Non-pigmented ciliary epithelial cell (primary cell): ENCODE measurements at places on chromosomes 2 and 18.
A peak's percentile ranks its signal among the peaks of the same experiment; 100 is the strongest.

- DNase-seq = no peak
Measured at GRCh38 chr18:64380117-64380516, 231.2 kb upstream of the LINC00305 start.

GRCh38 chr2:1553671-1554295, 140.5 kb downstream of the TPO start:
- DNase-seq = peak; percentile 46

GRCh38 chr2:182933629-182934028, 67.2 kb upstream of the FRZB start:
- DNase-seq = no peak

- no peak for DNase-seq
Measured at GRCh38 chr2:27271631-27272340, 3.4 kb upstream of the DNAJC5G start.

GRCh38 chr2:200306196-200306930, at the start of gene SPATS2L:
Gene SPATS2L, plus strand, starts transcription at chr2:200306693. Its CDS starts 82,552 bp downstream, at chr2:200389245.
- no peak for DNase-seq

DNA sequence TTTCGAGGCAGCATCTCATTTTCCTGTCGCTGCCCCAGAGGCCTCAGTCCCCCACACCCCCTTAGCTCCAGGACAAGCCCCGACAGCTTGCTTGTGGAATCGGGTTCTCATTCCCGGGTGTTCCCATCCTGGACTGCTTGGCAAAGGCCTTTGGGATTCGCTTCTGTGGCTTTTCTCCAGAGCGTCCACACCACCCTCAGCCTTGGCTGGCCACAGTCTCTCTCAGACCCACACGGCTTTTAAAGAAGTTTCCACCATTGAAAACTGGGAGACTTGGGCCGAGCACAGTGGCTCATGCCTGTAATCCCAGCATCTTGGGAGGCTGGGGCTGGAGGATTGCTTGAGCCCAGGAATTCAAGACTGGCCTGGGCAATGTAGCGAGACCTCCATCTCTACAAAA, 2.7 kb downstream of the ESPNL start:
- no peak for DNase-seq

DNA sequence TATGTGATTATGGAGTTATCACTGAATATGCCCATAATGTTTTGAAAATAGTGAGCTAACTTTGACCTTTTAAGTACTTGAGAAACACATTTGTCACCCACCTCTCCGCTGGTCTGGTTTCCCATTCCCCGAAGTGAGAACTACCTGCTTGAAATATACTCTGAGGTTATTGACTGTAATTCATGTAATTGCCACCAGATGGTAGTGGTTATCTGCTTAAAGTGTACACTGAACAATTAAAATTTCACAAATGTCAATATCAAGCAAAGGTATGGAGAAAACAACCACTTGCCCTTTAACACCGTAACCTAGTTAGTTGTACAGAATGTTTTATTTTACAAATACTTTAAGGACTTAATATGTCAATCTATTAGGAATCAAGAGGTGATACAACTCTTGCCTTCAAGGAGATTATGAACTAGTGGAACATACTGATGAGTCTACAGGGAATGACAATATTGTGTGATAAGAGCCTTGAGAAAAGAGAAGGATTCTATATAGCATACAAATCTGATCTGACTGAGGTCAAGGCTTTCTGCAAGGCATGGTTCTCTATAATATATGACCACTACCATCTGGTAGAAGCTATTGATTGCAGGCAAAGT, 316.8 kb upstream of the KCNH7 start:
- no peak for DNase-seq

GRCh38 chr2:173226899-173227698, 127.6 kb upstream of the CDCA7 start:
- no peak for DNase-seq

- no peak for DNase-seq
Measured at GRCh38 chr18:50895350-50896045, 16.6 kb downstream of the ME2 start.

DNA sequence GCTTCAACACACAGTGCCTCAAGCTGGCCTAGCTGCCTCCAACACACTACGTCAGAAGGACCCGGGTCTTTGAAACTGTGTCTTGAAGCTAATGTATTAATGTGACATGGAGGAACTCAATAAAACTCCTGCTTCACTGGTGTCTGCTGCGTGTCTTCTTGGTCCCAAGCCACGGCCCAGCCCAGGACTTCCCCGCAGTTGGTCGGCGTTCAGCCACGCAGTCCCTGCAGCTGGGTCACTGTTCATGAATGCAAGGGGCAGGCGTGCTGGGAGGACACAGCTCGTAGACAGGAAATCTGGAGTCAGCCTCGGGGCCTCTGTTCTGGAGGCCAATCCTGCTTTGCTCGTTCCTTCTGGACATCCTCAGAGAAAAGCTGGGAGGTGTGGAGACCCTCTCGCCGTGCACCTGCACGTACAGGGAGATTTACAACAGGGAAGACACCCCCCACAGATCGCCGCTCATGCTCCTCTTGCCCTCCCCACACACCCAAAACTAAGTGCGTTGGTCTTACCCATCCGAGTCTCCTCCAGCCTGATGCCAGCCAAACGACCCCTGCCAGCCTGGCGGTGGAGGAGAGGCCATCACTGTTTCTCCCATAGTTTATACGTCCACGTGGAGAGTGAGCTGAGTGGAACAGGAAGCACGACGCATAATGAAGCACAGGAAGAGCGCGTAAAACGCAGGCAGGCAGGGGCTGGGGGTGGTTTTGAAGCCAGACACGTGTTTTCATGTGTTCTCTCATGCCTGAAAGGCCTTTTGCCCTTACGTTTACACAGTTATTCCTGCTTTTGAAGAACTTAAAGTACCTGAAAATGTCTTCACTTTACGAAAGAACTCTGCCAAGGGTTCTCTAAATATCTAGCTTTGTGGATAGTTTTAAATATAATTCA, 39.7 kb downstream of the ADI1 start:
- no peak for DNase-seq

DNA sequence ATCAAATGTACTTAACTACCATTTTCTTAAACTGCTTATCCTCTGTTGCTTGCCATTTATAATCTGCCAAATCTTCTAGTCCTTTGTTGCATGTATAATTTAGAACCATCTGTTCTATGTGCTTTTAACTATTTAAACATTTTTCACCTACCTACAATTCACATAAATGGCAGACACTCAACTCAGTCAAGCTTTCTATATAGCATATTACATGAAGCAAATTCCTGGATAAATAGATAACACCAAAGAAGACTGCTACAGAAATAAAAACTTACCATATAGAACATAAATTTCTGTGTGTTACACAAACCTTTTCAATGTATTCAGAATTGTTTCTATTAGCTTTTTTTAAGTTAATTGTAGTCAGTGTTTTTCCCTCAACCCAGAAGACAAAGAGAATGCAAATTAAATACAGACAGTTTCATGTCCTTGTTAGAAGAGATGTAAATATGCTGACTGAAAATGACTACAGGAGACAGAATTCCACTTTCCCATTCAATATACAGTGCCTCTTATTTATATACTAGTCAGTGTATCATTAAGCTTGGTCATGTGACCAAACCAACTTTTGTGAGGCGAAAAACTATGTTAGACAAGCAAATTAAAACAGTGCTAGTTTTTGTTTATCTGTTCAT, 2.6 kb downstream of the BAZ2B start:
- DNase-seq = no peak

DNA sequence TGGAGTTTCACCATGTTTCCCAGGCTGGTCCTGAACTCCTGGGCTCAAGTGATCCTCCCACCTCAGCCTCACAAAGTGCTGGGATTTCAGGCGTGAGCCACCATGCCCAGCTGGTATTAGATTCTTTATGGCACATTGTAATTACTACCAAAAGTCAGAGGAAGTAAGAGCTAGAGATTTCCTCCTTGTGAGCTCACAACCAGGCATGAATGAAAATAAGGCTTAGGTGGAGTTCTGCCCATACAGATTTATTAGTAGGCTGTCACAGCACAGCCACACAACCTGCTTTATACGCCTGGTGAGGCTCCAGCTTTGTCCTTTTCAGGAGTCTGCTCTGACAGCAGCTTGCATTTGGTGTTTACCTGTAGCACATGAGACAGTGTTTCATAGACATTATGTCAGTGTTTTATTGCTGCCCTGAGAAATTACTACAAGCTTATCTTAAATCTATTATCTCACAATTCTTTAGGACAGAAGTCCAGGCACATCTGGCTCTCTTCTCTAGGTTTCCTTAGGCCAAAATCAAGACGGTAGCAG, 156.6 kb downstream of the TANC1 start:
- no peak for DNase-seq

DNA sequence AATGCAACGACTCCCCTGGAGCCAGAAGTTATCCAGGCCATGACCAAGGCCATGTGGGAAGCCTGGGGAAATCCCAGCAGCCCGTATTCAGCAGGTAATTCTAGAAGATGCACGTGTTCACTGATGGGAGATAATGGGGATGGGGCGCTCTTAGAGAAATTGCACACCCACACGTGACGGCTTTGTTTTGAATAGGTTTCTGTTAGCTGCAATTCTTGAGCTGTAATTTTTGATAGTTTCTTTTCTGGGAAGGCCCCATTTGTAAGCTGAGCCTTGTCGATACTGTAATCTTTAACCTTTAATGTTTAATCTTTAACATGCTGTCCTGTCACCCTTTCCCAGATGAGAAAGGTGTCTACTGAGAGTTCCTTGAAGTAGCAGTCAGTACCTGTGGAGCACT, 3.6 kb downstream of the SCLY start:
- no peak for DNase-seq

GRCh38 chr2:205702576-205702975, 20.3 kb downstream of the NRP2 start:
- no peak for DNase-seq

- DNase-seq = no peak
Measured at GRCh38 chr2:41521211-41521610, 526.6 kb upstream of the PKDCC start.

DNA sequence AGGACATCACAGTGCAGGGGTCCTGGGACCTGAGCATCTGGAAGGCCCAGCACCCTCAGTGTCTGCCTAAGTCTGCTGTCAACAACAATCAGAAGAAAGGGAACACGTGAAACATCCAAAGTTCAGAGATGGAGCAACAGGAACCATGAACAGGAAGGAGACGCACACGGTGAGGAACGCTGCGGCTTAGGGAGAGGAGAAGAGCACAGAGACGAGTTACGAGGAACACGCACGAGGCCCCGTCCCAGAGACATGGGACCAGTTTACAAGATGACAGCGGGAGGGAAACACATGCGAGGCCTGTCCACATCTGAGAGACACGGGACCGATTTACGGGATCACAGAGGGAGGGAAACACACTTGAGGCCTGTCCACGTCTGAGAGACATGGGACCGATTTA, 2.9 kb upstream of the KCNG2 start:
- DNase-seq = no peak

DNA sequence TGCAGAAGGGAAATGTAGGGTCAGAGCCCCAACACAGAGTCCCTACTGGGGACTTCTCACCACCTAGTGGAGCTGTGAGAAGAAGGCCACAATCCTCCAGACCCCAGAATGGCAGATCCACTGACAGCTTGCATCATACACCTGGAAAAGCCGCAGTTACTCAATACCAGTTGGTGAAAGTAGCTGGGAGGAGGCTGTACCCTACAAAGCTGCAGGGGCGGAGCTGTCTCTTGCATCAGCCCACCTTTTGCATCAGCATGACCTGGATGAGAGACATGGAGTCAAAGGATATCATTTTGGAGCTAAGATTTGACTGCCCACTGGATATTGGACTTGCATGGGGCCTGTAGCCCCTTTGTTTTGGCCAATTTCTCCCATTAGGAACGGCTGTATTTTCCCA, 237.3 kb downstream of the CALCRL start:
- no peak for DNase-seq
